ENCODE measurements at places on chromosomes 3 and 15. TPM values are rescaled to one million over a fixed set of nuclear protein-coding genes. Genes with fewer than 3 reads are reported as not detected.

GRIP2 gene
- total RNA-seq: not detected

CAV3 gene
- total RNA-seq: 30.4 TPM

COLQ gene
- total RNA-seq: 0.40 TPM

- peak; percentile 14 for DNase-seq
Measured at GRCh38 chr3:168220556-168220955, 124.8 kb upstream of the GOLIM4 start.

DNA sequence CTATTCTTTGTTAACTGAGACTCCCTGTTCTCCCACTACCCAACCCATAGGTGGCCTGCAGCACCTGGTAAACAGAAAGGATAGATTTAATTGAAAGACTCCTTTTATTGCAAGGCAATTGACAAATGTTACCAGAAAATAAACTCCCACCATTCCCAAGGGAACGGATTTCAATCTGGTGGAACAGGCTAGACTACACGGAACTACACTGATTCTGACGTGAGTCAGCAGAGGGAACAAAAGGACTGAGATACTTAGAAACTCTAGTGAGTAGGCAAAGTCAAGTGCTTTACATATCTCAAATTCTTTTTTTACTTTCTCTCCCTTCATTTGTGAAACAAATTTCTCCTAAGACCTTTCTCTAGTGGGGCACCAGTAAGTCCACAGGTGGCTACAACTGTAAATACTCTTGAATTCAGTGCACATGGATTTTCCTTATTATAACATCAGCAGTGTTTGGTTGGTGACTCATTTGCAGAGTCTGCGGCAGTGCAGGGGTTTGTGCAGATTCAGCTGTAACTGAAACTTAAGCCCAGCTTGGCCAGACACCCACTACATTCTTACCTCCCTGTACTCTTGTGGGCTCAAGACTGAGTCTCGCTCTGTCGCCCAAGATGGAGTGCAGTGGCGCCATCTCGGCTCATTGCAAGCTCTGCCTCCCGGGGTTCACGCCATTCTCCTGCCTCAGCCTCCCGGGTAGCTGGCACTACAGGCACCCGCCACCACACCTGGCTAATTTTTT lies 34.3 kb upstream of the PLSCR2 start:
- peak; percentile 94 for DNase-seq

GRCh38 chr3:86182606-86183005 lies 808.3 kb downstream of the VGLL3 start:
- no peak for DNase-seq
